ENCODE measurements at places on chromosomes 4 and X.
A peak's percentile ranks its signal among the peaks of the same experiment; 100 is the strongest.

DNA sequence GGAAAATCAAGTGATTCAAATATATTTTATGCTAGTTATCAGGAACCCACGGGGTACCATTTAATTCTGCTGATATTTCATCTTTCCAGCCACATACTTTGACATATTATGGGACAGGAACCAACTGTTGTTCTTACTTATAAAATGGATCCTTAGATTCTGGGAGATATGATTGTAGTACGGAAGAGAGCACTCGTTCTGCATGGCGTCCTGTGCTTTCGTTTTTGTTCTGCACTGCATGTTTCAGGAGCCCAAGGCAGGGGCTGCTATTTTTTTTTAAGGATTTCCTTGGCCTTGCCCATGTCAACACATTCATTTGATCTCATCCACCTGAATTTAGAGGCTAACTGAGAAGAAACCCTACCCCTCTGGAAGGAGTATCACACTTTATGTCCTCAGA lies 245.5 kb upstream of the TLL1 start:
- no peak for DNase-seq

GRCh38 chr4:149370785-149371420 lies 444.7 kb downstream of the IQCM start:
- DNase-seq = no peak

GRCh38 chrX:7435822-7436221 lies 287.9 kb upstream of the PUDP start:
- DNase-seq = no peak

DNA sequence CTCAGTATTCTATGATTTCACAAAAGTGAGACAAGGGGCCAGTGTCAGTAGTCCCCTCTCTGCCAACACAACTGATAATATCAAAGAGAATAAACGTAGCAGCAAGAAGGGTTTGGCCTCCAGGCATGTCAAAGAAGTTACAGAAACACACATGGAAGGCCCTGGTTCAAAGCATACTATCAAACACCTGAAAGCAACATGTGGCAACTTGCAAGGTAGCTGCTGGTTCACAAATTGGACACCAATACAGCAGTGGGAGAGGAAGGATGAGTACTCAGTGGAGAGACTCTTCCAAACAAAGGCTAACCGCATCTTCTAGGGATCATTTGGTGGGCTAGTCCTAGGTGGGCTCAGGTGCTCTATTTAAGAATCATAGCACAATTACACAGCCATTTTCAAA lies 74.9 kb upstream of the MAOA start:
- DNase-seq = no peak

DNA sequence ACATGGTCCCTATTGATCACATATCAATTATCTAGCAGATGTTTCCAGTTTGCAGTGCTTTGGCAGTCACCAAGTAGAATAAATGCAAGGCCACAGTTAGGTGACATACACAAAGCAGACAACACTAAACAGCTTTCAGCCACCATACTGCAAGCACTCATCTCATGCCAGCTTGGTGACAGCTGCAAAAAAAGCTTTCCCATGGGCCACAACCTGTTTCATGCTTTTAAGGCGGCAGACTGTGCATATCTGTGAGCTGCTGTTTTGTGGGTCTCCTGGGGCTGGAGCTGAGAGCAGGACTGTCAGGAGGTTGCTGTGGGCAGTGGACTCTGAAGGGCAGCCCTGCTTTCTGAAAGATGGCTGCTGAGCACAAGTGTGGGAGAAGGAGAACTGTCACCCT lies 82.6 kb downstream of the FHDC1 start:
- no peak for DNase-seq

DNA sequence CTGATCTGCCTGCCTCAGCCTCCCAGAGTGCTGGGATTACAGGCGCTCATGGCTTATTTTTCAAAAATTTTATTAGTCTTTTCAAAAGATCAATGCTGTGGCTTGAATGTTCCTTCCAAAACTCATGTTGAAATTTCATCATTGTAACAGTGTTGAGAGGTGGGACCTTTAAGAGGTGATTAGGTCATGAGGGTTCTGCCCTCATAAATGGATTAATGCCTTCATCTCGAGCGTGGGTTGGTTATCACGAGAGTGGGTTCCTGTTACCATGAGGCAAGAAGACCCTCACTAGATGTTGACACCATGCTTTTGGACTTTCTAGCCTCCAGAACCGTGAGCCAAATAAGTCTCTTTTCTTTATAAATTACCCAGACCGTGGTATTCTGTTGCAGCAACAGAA lies 30.3 kb downstream of the EIF2S3 start:
- no peak for DNase-seq

DNA sequence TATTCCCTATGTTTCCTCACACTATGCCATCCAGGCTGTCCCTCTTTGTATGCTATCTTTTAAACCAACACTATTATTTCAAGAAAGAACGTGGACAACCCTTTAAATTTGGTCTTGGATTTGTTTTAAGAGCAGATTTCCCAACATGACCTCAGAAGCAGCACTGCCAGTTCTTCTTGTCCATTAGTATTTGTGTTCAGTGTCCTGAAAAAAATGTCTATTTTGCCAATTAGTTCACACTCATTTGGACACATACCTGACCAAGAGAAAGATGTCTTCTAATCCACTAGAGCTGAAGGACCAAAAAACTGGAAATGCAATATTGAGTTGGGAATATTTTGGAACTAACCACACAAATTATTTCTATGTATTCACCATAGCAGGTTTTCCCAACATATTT lies 223.2 kb upstream of the CNKSR2 start:
- DNase-seq = no peak

- DNase-seq = no peak
These were observed 6.2 kb downstream of the IL21 start for GRCh38 chr4:122614621-122615020.

DNA sequence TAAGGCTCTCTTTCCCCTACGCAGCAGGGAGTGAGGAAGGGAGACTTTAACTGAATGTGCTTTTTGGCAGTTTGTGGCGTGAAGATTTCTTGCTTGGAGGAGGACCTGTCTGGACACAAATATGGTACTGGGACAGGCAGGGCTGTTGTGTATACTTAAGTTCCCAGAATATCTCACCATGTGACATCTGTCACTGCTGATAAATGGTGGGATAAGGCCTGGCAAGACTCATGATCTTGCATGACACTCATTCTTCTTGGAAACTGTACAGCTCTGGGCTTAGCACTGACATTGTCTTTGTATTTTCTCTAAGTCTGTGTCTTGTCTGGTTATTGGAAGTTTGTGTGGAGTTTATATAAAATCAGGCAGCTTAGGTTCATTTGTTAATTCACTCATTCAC lies 93.1 kb downstream of the STK32B start:
- DNase-seq = no peak

DNA sequence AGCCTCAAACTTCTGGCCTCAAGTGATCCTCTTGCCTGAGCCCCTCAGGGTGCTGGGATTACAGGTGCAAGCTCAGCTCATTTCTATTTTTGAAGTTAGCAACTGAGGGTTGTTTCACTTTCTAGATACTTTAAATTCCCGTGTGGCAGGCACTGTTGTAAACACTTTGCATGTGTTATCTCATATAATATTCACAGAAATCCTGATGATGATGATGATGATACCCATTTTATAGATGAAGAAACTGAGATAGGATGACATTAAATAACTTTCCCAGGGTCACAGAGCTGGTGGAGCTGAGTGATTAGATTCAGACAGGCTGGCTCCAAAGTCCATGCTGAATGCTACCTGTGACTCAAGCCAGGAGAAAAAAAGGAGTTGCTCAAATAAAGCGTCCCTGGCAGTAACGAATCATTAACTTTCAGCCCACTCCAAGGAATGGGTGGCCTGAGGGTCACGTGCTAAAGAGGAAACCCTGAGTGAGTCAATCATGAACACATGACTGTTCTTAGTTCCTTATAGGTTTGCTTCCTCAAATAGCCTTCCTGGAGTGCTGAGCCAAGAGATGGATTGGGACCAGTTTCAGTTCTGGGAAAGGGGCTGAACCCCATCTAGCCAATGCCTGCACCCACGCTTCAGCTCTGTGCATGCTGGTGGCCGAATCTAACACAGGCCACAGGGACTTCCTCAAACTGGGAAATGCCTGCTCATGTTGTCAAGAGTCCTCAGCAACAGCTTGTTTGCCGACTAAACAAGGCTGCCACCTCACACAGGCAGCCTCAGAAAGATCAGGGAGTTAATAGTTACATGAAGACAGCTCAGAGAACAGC lies 52.8 kb downstream of the RBM47 start:
- DNase-seq = peak; percentile 65

DNA sequence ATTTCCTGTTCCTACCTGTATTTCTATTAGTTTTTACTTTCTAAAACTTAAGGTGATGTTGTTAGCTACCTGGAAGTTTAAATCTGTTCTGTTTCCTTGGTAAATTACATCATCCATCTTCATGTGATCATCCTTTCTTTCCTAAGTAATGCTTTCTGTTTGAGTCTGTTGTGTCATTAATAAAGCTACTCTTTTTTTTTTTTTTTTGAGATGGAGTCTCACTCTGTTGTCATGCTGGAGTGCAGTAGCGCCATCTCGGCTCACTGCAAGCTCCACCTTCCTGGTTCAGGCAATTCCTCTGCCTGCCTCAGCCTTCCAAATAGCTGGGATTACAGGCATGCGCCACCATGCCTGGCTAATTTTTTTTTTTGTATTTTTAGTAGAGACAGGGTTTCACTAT lies 73.3 kb downstream of the FIP1L1 start:
- DNase-seq = no peak

GRCh38 chrX:121008920-121009319 lies 23.4 kb upstream of the CT47A1 start:
- no peak for DNase-seq

DNA sequence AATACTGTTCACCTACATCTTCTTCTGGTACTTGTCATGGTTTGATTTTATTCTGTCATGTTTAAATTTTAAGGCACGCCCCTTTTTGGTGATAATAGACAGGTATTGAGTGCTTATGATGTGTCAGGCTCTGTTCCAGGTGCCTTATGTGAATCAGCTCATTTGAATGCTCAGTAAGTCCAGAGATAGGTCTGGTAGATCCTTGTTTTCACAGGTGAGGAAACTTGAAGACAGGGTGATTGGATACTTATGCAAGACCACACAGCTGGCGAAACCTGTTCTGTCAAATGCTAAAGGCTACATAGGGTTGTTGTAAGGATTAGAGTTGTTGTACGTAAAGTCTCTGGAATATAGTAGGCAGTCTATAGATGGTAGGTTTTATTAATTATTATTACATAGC lies 9.6 kb upstream of the SLC25A14 start:
- no peak for DNase-seq

DNA sequence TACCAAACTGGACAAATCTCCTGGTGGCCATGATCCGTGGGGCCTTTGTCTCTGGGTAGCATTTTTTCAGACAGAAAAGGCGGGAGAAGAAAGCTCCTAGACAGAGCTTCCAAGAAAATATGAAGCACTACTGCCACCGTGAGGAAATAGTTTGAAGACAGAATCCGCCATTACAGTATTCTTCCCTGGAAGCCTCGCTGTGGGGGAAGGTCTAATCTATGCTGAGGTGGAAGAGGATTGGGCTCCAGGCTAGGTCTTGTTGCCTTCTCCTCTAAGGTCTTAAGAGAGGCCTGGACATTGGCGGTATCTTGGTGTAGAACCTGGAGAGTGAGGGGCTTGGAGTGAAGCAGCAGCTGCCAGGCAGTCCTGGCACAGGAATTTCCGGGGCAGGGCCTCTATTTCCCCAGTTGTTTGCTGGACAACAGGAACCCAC lies 218.9 kb downstream of the OR13H1 start:
- peak; percentile 72 for DNase-seq

GRCh38 chr4:150960818-150961217 lies 54.3 kb downstream of the LRBA start:
- DNase-seq = peak; percentile 26

DNA sequence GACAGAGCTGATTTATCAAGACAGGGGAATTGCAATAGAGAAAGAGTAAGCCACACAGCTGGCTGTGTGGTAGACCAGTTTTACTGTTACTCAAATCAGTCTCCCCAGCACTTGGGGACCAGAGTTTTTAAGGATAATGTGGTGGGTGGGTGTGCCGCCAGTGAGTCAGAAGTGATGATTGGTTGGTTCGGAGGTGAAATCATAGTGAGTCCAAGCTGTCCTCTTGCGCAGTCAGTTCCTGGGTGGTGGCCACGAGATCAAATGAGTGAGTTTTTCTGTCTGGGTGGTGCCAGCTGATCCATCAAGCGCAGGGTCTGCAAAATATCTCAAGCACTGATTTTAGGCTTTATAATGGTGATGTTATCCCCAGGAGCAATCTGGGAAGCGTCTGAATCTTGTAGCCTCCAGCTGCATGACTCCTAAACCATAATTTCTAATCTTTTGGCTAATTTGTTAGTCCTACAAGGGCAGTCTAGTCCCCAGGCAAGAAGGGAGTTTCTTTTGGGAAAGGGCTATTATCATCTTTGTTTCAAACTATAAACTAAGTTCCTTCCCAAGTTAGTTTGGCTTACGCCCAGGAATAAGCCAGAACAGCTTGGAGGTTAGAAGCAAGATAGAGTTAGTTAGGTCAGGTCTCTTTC lies 44.0 kb upstream of the PPP1R2C start:
- no peak for DNase-seq

DNA sequence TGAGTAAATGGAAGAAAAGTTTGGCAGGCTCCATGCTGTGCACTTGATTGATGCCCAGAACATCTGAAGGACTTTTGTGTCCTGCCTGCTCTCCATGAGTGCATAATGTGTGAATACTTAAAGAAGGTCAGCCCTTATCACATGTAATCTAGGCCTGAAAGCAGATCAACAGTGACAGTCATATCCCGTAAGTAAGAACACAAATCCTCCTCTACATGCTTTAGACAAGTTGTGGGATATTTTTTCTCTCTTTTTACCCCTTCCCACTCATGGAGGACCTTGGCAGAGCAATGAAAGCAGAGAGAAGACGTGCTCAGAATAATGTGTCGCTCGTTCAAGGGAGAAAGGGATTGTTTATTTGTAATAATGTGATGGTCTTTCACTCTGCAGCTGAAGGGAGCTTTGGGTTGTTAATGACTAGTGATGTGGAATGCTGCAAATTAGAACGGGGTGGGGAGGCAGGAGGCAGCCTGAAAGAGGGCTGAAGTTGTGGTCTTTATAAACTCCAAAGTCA lies 286.6 kb downstream of the BMPR1B start:
- no peak for DNase-seq

- no peak for DNase-seq
These were observed 384.8 kb downstream of the IL15 start for GRCh38 chr4:142021181-142021580.

- no peak for DNase-seq
These were observed 13.0 kb downstream of the TBC1D1 start for GRCh38 chr4:37903901-37904300.

- no peak for DNase-seq
These were observed 920.4 kb upstream of the EPHA5 start for GRCh38 chr4:66590488-66591215.

GRCh38 chr4:110190249-110190648 lies 8.2 kb downstream of the ELOVL6 start:
- no peak for DNase-seq

DNA sequence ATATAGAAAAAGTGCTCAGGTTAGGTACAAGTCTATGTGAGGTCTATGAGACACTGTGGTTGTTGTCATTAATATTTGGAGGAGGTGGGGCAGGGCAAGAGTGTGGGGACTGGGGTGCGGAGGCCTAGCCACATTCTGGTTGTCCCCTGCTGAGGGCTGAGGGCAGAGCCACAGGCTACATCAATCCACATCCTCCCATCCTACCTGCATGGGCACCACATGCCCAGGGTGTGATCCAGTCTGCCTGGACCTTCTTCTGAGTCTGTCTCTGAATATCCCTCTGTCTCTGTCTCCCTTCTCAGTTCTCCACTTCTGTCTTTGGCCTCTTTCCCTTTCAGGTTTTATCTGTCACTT lies 1.2 kb upstream of the GATA1 start:
- DNase-seq = no peak

- no peak for DNase-seq
These were observed 144.8 kb downstream of the SHROOM3 start for GRCh38 chr4:76579596-76580375.

- DNase-seq = no peak
These were observed 145.9 kb downstream of the PCDH19 start for GRCh38 chrX:100264200-100264599.

All from GDM1 (cell line).